ENCODE measurements at places on chromosomes 7 and 10.

DNA sequence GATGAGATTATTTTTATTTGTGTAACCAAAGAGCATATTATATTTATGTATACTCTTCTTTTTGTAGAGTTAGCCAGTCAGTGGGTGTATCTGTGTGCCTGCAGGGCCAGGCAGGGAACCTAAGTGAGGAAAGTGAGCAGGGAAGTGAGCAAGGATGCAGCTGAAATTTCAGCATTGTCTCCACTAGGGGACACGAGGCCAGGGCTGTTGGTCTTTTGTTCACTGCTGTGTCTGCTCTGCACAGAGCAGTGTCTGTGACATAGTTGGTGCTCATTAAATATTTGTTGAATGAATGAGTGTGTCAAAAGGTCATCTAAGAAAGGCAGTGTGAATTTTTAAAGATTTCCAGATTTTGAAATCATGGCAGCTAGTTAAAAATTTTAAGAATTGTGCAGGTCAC, 51.8 kb downstream of the SUGCT start:
- DNase-seq: no peak

- no peak for DNase-seq
Measured at GRCh38 chr7:159247910-159248309, 103.2 kb upstream of the VIPR2 start.

DNA sequence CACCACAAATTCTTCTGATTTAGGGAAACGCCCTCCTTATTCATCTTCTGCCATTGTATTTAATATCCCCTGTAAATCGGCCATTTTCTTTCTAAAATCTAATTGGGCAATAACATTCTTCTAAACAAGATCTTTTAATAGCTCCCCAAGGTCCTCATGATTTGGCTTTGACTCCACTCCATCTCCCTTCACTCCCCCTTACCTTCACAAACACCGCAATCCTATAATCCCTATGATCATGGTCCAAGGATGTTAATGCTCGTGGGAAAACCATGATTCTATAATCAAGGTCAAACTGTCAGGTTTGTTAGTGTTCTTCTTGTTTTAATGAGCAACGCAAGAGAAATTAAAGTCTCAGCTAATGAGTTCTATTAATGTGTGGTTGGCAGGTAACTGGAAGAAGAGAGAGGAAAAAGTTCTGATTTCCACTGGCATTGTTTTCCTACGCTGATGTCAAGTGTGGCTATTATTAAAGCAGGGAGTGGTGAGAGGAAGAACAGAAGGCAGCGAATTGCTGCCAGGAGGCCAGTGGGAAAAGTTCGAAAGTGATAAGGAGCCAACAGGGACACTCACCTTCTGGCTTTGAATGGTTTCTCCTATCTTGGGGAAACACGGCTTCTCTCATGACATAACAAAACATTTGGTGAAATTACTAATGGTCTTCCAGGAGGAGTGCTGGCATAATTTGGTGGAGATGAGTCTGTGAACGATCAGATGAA, 28.1 kb downstream of the LRRC72 start:
- DNase-seq: no peak

DNA sequence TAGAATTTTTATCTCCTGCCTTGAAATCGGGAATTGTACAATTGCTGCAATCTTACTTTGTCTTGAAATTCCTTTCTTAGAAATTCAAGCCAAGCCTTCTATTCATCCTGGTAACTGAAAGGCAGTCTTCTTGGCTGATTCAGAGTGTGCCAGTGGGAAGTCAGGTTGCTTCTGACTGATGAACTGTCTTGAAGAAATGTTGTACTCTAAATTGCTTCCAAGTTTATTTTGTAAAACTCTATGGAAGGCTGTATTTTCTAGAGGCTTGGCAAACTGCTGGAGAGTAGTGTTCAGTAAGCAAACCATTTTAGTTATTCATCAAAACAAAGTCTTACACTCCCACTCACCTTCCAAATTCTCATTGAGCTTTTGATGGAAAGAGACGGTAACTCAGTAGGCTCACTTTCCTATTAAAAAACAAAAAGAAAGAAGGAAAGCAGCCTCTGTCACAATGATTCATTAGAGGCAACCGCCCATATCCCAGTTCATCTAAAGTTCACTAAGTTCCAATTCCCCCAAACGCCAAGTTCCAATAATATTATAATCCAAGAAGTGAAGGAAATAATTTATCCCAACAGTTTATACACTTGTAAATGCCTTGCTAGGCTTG, 187.9 kb upstream of the MALRD1 start:
- DNase-seq: no peak

GRCh38 chr10:35136263-35136815, 9.7 kb downstream of the CREM start:
- DNase-seq: no peak

DNA sequence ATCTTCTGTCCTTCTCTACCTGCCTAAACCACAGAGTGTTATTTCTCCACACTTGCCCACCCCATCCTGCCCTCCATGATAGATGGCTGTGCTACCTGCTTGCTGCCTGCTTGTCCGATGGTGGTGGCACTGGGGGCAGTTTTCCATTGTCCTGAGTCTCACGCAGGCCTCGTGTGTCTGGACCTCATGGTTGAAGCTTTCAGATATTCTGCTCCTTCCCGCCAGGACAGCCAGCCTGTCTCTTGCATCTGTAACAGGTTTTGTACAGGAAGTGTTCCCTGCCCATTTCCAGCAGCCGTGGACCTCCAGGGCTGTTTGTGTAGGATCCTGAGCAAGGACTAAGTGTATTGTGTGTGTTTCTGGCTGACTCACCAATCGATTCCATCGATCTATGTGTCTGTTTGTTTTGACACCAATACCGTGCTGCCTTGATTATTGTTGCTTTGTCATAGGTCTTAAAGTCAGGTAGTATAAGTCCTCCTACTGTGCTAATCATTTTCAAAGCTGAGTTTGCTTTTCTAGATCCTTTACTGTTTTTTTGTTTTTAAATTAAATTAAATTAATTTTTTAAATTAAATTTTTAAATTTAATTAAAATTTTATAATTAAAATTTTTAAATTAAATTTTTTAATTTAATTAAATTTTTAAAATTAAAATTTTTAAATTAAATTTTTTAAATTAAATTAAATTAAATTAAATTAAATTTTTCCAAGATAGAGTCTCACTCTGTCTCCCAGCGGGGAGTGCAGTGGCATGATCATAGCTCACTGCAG, 8.5 kb downstream of the IL15RA start:
- DNase-seq: no peak

GRCh38 chr10:88986549-88987242, 3.9 kb upstream of the FAS start:
- no peak for DNase-seq

GRCh38 chr10:84398696-84399095, 70.3 kb downstream of the CCSER2 start:
- DNase-seq: no peak

DNA sequence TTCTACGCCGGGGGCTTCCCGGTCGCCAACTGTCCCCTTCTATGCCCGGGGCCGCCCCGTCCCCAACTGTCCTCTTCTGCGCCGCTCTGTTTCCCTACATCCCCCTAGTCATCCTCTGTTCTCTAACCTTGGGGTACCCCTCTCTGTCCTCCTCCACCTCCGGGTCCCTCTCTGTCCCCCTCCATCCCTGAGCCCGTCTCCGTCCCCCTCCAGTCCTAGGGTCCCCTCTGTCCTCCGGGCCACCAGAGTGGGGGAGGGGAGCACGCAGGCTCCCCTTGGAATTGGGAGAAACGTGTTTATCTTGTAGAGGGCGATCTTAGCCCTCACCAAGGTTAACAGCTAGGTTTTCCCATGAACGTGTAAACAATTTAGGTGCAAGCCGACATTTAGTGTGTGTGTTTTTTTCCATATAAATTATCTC, 852 bp upstream of the KLF6 start:
- DNase-seq: no peak

GRCh38 chr7:121369462-121369861, 26.6 kb downstream of the FAM3C start:
- no peak for DNase-seq

DNA sequence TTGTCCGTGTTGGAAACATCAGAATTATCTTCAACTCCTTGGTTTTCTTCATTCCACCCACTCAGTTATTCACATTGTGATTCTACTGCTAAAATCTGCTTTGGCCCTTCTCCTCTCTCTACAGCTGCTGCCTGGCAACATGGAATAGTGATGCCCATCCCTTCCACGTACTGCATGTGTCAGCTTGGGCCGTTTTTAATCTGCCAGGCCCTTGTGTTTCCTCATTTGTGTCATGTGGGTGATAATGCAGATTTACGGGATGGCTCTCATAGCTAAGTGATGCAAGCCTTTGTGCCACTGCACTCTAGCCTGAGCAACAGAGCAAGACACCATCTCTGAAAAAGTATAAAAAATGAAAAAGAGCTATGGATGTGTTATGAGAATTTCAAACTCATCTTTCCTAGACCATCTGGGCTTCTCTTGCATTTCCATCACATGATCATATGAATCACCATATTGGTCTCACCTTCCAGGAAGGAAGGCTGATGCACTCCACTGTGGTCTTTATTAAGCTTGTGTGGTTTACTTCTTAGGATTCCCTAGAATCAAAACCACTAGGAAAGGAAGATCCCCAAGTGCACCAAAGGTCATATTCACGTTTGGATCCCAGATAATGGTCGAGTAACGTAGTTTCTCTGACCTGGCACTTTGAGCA, 20.6 kb upstream of the CELF2 start:
- DNase-seq: peak; percentile 83

- DNase-seq: peak; percentile 89
Measured at GRCh38 chr7:7183061-7183837, 905 bp downstream of the C1GALT1 start.

DNA sequence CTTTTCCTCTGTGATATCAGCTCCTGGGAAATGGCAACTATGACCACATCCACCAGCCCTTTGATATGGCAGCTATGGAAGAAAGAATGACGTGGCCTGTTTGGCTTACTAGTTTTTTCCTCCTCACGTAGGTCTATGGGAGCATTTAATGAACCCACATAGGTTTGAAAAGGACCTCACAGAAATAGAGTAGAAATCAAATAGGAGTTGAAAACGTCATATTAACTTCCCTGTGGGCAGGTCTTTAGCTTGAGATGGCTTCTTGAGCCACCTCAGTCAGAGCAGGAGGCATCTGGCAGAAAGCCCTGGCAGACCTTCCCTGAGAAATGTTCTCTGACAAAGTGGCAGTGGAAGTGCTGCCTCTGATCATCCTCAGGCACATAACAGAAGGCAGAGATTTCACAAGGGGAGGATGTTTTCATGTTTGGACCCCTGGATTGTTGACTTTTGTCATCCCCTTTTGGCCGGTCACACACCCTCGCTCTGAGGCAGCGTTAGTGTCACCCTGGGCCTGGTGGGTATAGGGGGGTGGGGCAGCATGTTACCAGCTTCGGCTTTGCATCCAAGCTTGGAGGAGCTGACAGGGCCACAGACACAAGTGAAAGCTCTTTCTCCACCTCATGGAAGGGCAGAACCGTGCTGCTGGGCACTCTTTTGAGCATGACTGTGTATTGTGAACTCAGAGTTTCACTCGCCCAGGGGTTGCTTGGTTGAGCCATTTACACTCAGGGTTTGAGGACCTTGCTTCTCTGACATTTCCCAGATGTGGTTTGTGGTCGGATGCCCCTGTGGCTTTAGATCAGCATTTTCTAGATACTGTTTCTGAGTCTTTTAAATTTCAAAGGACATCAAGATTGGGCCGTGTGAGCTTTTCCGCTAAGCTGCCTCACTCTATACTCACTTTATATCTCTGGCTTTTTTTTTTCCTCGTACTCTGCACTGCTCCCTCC, 184.2 kb downstream of the STK31 start:
- no peak for DNase-seq

Data from posterior cingulate gyrus (tissue), 11 donors.